ENCODE measurements at places on chromosomes 11 and 22. TPM values are rescaled to one million over a fixed set of nuclear protein-coding genes. Genes with fewer than 3 reads are reported as not detected.

GRCh38 chr11:27241311-27242122 is 121.5 kb downstream of the CCDC34 start:
- H3K36me3 ChIP-seq, result no peaks in the 10 kb centered on the region
- DNase-seq, result no peak
- H3K4me3 ChIP-seq, result no peak overlapping the region

- H3K27me3 ChIP-seq, result no peaks in the 10 kb centered on the region
- no peak overlapping the region for H3K27ac ChIP-seq
- H3K4me1 ChIP-seq, result peaks cover 1% of the 10 kb centered on the region
- peaks cover 23% of the 10 kb centered on the region for H3K36me3 ChIP-seq
- no peak for DNase-seq
Observed at GRCh38 chr11:96474263-96474662, 84.5 kb downstream of the JRKL start.

GRCh38 chr22:42918500-42918899 is 61.4 kb upstream of the ARFGAP3 start:
- H3K36me3 ChIP-seq, result no peaks in the 10 kb centered on the region
- H3K4me3 ChIP-seq, result no peak overlapping the region
- H3K4me1 ChIP-seq, result peaks cover 13% of the 10 kb centered on the region

- H3K27ac ChIP-seq, result no peak overlapping the region
- no peak overlapping the region for H3K4me3 ChIP-seq
- peaks cover 17% of the 10 kb centered on the region for H3K36me3 ChIP-seq
- peaks cover 2% of the 10 kb centered on the region for H3K4me1 ChIP-seq
Observed at GRCh38 chr11:122468965-122469364, 186.6 kb upstream of the UBASH3B start.

DNA sequence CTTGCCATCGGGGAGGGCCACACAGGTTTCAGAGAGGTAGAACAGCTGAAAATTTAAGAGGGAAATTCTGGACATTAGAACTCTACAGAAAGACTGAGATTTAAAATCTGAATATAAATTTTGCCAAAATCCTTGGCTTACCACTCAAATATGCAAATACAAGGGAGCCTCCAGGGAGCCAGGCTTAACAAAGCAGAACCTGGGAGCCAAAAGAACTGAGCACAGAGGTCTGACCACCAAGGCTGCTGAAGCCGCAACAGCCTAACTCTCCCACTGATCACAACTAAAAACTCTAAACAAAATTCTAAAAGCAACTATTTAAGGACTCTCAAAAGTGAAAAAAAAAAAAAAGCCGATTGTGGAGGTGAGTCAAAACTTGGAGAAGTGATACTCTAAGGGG is 34.3 kb downstream of the IZUMO1R start:
- no peak for DNase-seq
- no peak overlapping the region for H3K4me3 ChIP-seq
- H3K36me3 ChIP-seq, result no peaks in the 10 kb centered on the region
- H3K27me3 ChIP-seq, result peaks cover 3% of the 10 kb centered on the region
- no peak overlapping the region for H3K27ac ChIP-seq
- no peaks in the 10 kb centered on the region for H3K4me1 ChIP-seq

DNA sequence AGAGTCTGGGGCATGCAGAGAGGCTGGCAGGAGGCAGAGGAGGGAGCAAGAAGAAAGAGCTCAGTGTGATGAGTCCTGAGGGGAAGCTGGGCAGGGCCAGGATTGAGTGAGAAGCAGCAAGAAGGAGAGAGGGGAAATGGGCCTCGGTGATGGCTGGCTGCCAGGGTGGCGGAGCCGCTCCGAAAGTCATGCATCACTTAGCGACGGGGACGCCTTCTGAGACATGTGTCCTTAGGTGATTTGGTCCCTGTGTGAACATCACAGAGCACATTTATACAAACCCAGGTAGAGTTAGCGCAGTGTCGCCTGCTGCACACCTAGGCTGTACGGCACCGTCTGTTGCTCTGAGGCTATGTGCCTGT is 15.1 kb downstream of the TBC1D22A start:
- peaks cover 46% of the 10 kb centered on the region for H3K4me1 ChIP-seq
- peak overlapping the region; percentile 84 for H3K27ac ChIP-seq
- DNase-seq, result no peak
- no peaks in the 10 kb centered on the region for H3K27me3 ChIP-seq
- H3K36me3 ChIP-seq, result no peaks in the 10 kb centered on the region

- no peak for DNase-seq
- no peak overlapping the region for H3K4me3 ChIP-seq
- no peak overlapping the region for H3K27ac ChIP-seq
- H3K4me1 ChIP-seq, result peaks cover 2% of the 10 kb centered on the region
- H3K36me3 ChIP-seq, result no peaks in the 10 kb centered on the region
Observed at GRCh38 chr11:32216749-32217148, 125.9 kb downstream of the RCN1 start.

DNA sequence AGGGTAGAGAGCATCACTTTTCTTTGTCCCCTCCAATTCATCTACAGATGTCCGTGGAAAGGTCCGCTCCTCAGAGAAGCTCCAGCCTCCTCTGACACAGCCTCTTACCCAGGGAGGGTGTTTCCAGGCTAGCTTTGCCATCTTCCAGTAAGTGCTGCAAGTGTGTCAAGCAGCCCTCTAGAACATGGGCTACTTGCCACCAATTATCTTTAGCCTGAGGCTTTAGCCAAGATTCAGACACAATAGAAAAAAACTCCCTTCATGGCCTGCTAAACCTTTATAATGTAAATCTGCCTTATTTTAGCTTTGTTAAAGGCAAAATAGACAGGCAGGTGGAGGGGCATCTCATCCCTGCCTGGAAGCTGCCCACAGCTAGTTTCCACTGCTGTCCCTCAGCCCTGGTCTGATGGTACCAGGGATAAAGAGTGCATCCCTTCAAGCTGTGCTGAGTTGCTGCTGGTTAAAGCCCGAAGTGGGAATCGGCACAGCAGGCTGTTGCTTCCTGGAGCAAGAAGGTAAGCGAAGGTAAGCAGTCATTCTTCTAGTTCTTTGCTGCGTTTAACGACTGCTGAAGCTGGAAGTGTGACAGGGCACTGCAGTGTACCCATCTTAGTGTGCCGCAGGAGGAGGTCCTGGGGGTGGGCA is 190.1 kb upstream of the E2F8 start:
- H3K27me3 ChIP-seq, result peaks cover 58% of the 10 kb centered on the region
- no peak overlapping the region for H3K4me3 ChIP-seq
- no peak for DNase-seq
- H3K4me1 ChIP-seq, result peaks cover 7% of the 10 kb centered on the region
- no peaks in the 10 kb centered on the region for H3K36me3 ChIP-seq

- no peak for DNase-seq
- no peak overlapping the region for H3K4me3 ChIP-seq
- peaks cover 17% of the 10 kb centered on the region for H3K4me1 ChIP-seq
- H3K36me3 ChIP-seq, result peaks cover 21% of the 10 kb centered on the region
Observed at GRCh38 chr11:108729227-108729871, 64.5 kb downstream of the DDX10 start.

DNA sequence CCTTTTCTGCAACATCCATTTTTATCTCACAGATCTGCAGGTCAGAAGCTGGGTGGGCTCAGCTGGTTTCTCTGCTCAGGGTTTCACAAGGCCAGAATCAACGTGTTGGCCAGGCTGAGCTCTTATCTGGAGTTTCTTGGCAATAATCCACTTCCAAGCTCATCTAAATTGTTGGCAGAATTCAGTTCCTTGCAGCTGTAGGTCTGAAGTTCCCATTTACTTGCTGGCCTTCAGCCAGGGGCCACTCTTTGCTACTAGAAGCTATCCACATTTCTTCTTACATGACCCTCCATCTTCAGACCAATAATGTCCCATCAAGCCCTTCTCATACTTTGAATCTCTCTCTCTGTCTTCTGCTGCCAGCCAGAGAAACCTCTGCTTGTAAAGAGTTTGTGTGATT is 103.5 kb downstream of the WNT11 start:
- no peaks in the 10 kb centered on the region for H3K27me3 ChIP-seq
- DNase-seq, result no peak
- H3K4me3 ChIP-seq, result no peak overlapping the region
- H3K36me3 ChIP-seq, result peaks cover 4% of the 10 kb centered on the region
- H3K27ac ChIP-seq, result peak overlapping the region; percentile 63
- peaks cover 19% of the 10 kb centered on the region for H3K4me1 ChIP-seq

DNA sequence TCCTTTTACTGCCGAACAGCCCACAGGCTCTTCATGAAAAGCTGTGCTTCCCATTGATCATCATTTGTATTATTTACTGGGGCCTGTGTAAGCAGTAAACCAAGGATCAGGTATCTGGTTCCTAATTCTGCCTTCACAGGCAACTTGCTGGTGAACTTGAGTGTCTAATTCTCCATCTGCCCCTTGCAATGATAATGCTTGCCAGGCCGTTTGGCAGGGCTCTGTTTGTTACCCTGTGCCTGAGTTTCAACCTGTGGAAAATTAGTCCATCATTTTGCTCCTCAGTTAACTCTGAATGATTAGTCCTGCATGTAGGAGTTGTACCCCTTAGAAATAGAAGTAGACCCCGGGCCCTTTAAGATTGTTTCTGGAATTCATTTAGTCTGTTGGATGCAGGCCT is 298.4 kb upstream of the CADM1 start:
- peaks cover 1% of the 10 kb centered on the region for H3K36me3 ChIP-seq
- no peak overlapping the region for H3K4me3 ChIP-seq
- no peaks in the 10 kb centered on the region for H3K4me1 ChIP-seq
- no peak for DNase-seq

- H3K27me3 ChIP-seq, result peaks cover 4% of the 10 kb centered on the region
- H3K4me1 ChIP-seq, result peaks cover 53% of the 10 kb centered on the region
- H3K36me3 ChIP-seq, result no peaks in the 10 kb centered on the region
- DNase-seq, result peak; percentile 25
- H3K27ac ChIP-seq, result no peak overlapping the region
Observed at GRCh38 chr11:120181376-120181975, 29.4 kb upstream of the OAF start.

- H3K4me1 ChIP-seq, result peaks cover 16% of the 10 kb centered on the region
- no peak for DNase-seq
- H3K4me3 ChIP-seq, result peak within 1 kb of the TSS; percentile 68
- H3K36me3 ChIP-seq, result peaks cover 1% of the 10 kb centered on the region
- H3K27ac ChIP-seq, result peak within 1 kb of the TSS; percentile 91
- peaks cover 6% of the 10 kb centered on the region for H3K27me3 ChIP-seq
Observed at GRCh38 chr11:705646-706438, at the start of gene EPS8L2. Gene EPS8L2 (plus strand): TSS chr11:706231. CDS start chr11:709408, 3,177 bp downstream.

DNA sequence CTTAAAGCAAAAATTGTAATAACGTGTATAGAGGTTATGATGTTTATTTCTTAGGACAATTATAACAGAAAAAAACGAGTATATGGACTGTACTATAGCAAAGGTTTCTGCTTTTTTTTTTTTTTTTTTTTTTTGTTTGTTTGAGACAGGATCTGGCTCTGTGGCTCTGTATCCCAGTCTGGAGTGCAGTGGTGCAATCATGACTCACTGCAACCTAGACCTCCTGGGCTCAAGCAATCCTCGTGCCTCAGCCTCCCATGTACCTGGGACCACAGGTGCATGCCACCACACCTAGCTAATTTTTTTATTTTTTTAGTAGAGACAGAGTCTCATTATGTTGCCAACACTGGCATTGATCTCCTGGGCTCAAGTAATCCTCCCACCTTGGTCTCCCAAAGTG is 39.2 kb downstream of the ZFTA start:
- H3K27ac ChIP-seq, result no peak overlapping the region
- H3K4me3 ChIP-seq, result no peak overlapping the region
- peaks cover 5% of the 10 kb centered on the region for H3K4me1 ChIP-seq
- no peaks in the 10 kb centered on the region for H3K27me3 ChIP-seq

DNA sequence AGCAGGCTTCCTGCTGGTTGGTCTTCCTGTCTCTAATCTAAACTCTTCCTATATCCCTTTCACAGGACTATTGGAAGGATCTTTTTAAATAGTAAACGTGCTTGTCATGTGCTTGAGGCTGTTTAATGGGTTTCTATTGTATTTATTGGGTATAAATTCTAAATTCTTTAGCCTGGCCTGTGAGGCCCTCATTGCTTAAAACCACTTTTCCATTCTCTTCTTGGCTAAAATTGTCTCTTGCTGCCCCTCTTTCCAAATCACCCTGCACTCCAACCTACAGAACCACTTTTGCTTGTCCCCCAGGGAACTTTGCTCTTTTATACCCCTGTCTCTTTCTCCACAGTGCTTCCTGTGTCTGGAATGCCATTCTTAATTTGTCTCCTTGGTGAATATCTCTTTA is 46.4 kb upstream of the MUC15 start:
- DNase-seq, result no peak
- no peak overlapping the region for H3K4me3 ChIP-seq
- peak overlapping the region; percentile 36 for H3K27ac ChIP-seq
- H3K27me3 ChIP-seq, result no peaks in the 10 kb centered on the region
- H3K36me3 ChIP-seq, result peaks cover 2% of the 10 kb centered on the region

DNA sequence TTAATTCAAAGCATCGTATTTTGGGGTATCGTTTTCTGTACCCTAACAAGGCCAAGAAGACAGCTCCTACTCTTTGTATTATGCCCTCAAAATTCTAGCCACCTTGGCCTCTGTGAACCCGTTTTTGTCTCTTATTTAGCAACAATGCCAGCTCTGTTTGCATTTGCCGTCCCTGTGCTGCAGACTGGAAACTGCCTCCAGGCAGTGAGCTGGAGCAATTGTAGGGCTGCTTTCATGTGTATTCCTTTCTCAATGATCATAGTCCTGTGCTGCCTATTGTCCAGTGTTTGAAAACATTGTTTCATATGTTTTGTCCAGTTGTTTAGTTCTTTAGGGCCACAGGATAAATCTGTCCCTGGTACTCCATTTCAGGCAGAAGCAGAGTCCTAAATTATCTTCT is 19.9 kb upstream of the BACE1-AS start:
- no peak overlapping the region for H3K27ac ChIP-seq
- H3K27me3 ChIP-seq, result no peaks in the 10 kb centered on the region
- H3K36me3 ChIP-seq, result peaks cover 41% of the 10 kb centered on the region
- H3K4me1 ChIP-seq, result peaks cover 14% of the 10 kb centered on the region

DNA sequence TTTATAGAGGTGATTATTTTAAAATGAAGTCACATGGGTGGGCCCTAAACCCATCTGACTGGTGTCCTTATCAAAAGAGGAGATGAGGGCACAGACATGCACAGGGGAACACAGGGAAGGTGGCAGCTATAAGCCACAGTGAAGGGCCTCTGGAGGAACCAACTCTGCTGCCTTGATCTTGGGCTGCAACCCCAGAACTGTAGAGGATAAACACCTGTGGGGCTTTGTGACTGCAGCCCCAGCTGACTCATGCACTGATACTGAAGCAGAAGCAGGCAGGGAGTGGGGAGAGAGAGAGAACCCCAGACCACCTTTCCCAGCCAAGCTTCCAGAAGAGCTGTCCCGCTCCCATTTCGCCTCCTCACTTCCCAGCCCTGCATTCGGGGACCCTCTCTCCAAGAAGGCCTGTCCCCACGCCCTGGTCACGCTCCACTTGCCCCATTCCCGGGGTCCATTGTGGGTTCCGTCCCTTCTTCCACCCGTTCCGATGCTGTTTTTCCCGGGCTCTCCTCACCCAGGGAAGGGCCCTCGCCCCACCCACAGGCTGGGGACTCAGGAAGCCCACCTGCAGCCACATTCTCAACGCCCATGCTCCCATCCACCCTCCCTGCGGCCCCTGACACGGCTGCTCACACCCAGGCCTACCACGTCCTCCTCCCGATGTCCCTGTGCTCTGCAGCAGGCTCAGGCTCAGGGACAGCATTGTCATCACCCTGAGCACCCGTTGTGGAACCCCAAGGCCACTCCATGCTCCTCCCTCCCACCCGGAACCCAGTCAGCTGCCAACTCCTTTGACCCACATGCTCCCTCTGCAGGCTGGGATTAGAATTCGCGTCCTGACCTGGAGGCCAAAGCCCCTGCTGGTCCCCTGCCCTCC is 90.8 kb upstream of the SHANK2 start:
- H3K27ac ChIP-seq, result no peak overlapping the region
- no peak for DNase-seq
- H3K27me3 ChIP-seq, result peaks cover 17% of the 10 kb centered on the region
- no peak overlapping the region for H3K4me3 ChIP-seq
- H3K36me3 ChIP-seq, result no peaks in the 10 kb centered on the region

BEST1 gene
- 1.1 TPM for total RNA-seq

CD248 gene
- total RNA-seq, result 95.2 TPM

ARHGEF17 gene
- total RNA-seq, result 136 TPM

SLC1A2 gene
- 1.9 TPM for total RNA-seq
